Fibroblast of villous mesenchyme (primary cell): ENCODE measurements at places on chromosomes 7 and 10.

DNA sequence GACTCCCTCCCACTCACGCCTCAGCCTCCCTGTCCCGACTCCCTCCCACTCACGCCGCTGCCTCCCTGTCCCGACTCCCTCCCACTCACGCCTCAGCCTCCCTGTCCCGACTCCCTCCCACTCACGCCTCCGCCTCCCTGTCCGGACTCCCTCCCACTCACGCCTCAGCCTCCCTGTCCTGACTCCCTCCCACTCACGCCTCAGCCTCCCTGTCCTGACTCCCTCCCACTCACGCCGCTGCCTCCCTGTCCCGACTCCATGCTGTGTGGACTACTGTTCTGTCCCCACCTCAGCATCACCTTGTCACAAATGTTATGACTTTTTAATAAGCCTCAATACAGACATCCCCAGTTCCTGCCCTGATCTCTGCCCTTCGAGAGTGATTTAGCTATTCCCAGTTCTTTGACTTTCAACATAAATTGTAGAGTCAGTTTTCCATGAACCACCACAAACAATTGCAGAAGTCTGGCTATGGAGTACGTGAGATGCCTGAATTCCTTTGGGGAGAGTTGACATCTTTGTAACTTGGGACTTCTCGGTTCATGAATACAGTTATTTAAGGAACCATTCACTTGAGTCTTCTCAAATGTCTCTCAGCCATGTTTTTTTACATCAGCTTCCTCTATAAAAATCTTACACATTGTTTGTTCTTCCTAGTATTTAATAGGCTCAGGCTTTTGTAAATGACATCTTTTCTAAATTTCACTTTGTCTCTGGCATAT, 71.9 kb downstream of the FOXL3 start:
- no peak for DNase-seq

- DNase-seq = no peak
These were observed 160.3 kb upstream of the LYZL2 start for GRCh38 chr10:30789806-30790205.

GRCh38 chr10:64760371-64760770, 1239.2 kb downstream of the REEP3 start:
- peak; percentile 1 for DNase-seq

DNA sequence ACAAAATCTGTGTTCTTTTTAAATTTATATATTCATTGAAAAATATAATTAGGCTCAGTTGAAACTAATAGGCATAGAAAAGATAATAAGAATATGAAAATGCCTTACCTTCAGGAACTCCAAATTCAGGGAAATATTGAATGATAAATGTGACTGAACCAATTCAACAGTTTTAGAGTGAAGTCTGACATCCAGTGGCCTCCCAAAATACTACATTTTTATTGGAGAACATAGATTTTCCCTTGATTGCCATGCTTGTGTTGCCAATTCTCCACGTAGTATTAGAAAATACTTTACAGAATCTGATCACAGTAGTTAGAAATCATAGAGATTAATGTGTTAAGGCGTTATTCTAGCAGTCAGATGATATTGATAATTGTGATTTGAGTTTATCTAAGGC, 1246.7 kb downstream of the GATA3 start:
- DNase-seq = no peak

GRCh38 chr10:103451091-103451813, 918 bp downstream of the CALHM2 start:
- peak; percentile 37 for DNase-seq

GRCh38 chr7:104156842-104157277, 51.0 kb downstream of the ORC5 start:
- DNase-seq = peak; percentile 44

DNA sequence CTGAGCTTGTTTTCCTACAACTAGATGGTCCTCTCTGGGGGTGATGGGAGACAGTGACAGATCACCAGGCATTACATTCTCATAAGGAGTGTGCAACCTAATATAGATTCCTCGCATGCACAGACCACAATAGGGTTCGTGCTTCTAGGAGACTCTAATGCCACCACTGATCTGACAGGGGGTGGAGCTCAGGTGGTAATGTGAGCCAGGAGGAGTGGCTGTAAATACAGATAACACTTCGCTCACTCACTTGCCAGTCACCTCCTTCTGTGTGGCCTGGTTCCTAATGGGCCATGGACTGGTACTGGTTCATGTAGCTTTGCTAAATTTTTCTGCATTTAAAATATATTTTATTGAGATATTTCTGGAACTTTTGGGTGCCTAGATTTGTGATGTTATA, 202.3 kb upstream of the ZNF32 start:
- no peak for DNase-seq

DNA sequence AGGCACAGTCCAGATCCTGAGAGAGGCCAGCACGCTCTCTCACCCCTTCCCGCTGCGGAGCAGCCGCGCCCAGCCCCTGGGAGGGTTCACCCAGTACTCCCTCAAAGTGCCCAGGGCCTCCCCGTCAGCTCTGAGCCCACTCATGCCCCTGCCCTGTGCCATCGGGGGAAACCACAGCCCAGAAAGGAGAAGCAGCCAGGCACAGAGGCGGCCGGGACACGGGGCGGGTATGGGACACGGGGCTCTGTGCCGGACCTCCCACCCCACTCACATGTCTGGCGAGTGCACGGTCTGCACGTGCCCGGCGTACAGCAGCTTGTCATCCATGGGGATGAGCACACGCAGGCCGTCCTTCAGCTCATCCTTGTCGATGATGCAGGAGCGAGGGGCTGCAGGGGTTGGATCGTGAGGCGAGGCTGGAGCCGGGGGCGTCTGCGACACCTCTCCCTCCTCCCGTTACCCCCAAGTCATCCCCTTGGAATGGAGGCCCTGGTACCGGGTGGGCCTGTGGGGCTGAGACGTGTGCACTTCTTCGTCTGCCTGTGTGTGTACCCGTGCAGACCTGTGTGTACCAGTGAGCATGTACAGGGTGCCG, 38.2 kb downstream of the SLC29A4 start:
- DNase-seq = no peak

DNA sequence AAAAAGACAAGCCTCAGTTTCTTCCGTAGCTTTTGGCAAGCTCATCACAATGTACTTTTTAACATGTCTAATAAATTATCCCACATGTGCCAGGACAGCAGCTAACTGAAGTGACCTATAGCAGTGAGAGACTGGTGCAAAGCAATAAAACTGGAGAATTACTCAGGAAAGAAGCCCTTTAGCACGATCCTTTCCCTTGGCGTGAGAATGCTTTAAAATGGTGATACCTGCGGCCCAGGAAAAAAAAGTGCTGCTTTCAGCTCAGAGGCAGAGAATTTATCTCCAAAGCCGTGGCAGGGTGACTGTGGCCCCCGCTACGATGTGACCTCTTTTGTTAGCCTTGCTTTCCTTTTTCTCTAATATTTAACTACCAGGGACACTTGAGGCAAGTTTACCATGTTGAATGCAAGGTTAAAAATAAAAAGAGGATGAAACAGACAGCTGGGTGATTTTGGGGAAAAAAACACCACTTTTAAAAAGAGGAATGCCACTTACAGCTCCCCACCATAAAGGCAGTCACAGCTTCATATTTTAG, 184.0 kb downstream of the FANK1 start:
- no peak for DNase-seq

DNA sequence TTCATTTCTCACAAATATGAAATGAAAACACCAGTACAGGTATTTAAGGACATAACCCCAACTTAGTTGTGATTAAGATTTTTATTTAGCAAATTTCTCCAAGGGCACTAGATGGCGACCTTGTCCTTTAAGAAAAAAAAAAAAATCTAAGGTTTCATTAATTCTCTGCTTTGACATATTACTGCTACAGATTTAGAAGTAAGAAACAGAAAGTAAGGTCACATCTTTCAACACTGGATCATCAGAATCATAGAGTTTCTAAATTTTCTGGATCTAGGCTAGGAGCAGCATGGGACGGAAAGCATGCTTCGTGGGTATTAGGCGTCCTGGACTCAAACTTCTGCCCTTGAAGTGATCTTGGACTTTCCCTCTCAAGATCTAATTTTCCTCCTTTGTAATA, 85.5 kb upstream of the PRKG1 start:
- peak; percentile 64 for DNase-seq
